Sigmoid colon (tissue), 7 donors: ENCODE measurements at places on chromosomes 5 and 9.

GRCh38 chr9:85717220-85717619 is 24.5 kb downstream of the AGTPBP1 start:
- no peaks in the 10 kb centered on the region for H3K36me3 ChIP-seq
- DNase-seq = no peak
- no peaks in the 10 kb centered on the region for H3K4me1 ChIP-seq

- no peak for DNase-seq
- peaks cover 11% of the 10 kb centered on the region for H3K4me1 ChIP-seq
- H3K36me3 ChIP-seq = no peaks in the 10 kb centered on the region
- H3K27me3 ChIP-seq = peaks cover 14% of the 10 kb centered on the region
Observed at GRCh38 chr9:90645721-90646120, 3.1 kb upstream of the DIRAS2 start.

- no peaks in the 10 kb centered on the region for H3K36me3 ChIP-seq
- no peaks in the 10 kb centered on the region for H3K27me3 ChIP-seq
- no peak for DNase-seq
- H3K4me3 ChIP-seq = no peak overlapping the region
- H3K4me1 ChIP-seq = no peaks in the 10 kb centered on the region
- no peak overlapping the region for H3K27ac ChIP-seq
Observed at GRCh38 chr5:155140646-155141045, 127.1 kb downstream of the KIF4B start.

GRCh38 chr5:82820188-82820587 is 257.0 kb downstream of the TMEM167A start:
- H3K27ac ChIP-seq = no peak overlapping the region
- no peak for DNase-seq
- H3K4me3 ChIP-seq = no peak overlapping the region
- H3K4me1 ChIP-seq = peaks cover 3% of the 10 kb centered on the region

GRCh38 chr9:18611971-18612370 is 138.0 kb downstream of the ADAMTSL1 start:
- H3K36me3 ChIP-seq = no peaks in the 10 kb centered on the region
- H3K27ac ChIP-seq = no peak overlapping the region
- H3K27me3 ChIP-seq = no peaks in the 10 kb centered on the region
- no peak for DNase-seq
- H3K4me3 ChIP-seq = no peak overlapping the region
- no peaks in the 10 kb centered on the region for H3K4me1 ChIP-seq

- no peaks in the 10 kb centered on the region for H3K27me3 ChIP-seq
- no peak for DNase-seq
- no peak overlapping the region for H3K4me3 ChIP-seq
- H3K4me1 ChIP-seq = peaks cover 39% of the 10 kb centered on the region
- H3K36me3 ChIP-seq = no peaks in the 10 kb centered on the region
Observed at GRCh38 chr5:1498623-1499416, 24.9 kb downstream of the LPCAT1 start.
